ENCODE measurements at places on chromosomes 12 and 14.
A peak's percentile ranks its signal among the peaks of the same experiment; 100 is the strongest.

DNA sequence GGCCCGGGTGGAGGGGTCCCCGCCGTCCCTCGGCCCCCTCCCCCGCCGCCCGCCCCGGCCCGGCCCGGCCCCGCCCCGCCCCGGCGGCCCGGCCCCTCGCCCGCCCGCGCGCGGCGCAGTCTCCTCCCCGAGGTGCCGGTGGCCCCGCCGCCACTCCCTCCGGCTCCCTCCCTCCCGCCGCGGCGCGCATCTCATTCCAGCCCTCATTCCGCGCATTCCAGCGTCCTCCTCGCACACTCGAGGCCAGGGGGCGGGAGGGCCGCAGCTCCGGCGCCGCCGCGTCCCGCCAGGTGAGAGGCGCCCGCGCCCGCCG, at the start of gene TEAD4:
Gene TEAD4 (plus strand): TSS at position 206 of the 313 bp plus-strand sequence.
- DNase-seq = no peak

DNA sequence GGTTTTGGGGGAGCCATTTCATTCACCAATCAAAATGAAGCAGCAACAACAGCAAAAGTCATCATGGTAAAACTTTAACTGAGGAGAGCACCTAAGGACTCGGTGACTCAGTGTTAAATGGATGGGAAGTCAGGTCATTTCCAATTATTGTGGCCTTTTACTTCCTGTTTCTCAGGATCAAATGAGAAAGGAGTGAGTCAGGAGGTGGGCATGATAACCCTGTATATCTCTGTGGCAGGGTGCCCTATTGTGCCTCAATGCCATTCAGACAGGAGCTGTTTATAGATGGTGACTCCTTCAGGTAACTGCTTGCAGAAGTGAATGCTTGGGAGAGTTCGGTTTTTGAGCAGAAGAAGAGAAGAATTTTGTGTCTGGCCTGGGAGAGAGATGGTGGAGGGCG, 135.5 kb upstream of the CPM start:
- DNase-seq = no peak

DNA sequence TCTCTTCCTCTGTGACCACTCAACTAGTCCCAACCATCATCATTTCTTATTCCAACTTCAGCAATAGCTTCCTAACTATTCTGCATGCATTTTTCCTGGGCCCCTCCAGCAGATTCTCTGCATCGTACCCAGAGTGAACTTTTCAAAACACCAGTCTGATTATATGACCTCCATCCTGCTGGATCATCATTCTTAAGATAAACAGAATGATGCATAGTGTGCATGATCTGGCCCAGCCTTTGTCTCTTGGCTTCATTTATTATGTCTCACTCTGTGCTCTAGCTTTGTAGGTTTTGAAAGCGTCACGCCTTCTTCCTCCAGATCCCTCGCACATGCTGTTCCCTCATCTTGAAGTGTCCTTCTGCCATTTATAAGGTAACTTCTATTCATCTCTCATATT, 46.3 kb upstream of the SLC38A4 start:
- DNase-seq = no peak

DNA sequence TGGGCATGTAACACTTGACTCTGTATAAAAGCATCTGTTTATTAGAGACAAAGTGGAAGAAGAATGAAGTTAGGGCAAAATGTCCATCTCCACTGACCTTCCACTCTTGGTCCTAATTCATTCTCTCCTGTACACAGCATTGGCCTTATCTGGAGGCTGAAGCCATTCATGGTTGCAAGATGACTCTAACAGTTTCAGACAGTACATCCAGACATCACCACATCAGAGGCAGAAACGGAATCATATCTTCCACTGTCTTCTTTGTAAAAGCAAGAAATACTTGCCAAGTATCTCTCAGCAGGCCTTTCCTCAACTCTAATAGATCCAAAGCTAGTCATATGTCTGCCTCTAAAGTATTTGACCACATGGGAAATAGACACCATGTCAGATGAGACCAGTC, 41.1 kb downstream of the PTHLH start:
- DNase-seq = no peak

GRCh38 chr14:61255968-61256367, 25.2 kb downstream of the TMEM30B start:
- no peak for DNase-seq

- DNase-seq = no peak
These were observed 77.7 kb downstream of the LGR5 start for GRCh38 chr12:71517145-71517846.

GRCh38 chr12:113755098-113755497, 211.0 kb downstream of the RBM19 start:
- DNase-seq = no peak

DNA sequence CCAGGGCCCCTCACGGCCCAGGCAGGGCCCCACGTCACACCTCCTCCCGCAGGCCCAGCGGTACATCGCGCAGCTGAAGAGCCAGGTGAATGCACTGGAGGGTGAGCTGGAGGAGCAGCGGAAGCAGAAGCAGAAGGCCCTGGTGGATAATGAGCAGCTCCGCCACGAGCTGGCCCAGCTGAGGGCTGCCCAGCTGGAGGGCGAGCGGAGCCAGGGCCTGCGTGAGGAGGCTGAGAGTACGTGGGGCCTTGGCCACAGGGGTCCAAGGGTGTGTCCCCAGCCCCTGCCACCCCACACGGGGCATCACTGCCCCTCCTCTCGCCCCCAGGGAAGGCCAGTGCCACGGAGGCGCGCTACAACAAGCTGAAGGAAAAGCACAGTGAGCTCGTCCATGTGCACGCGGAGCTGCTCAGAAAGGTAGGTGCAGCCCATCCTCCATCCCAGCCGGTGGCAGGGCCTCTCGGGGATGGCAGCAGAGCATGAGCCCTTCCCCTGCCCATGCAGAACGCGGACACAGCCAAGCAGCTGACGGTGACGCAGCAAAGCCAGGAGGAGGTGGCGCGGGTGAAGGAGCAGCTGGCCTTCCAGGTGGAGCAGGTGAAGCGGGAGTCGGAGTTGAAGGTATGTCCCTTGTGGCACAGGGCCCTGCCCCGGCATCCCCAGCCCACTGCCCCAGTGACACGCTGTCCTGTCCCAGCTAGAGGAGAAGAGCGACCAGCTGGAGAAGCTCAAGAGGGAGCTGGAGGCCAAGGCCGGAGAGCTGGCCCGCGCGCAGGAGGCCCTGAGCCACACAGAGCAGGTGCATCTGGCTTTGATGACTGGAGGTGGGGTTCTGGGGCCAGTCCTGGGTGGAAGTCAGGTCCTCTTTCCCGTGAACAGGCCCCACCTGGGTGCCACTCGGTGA, 20.9 kb downstream of the HIP1R start:
- DNase-seq = peak; percentile 63

All from NCI-H187 treated with DMSO at 0.1 percent for 48 hours (cell line).